ENCODE measurements at places on chromosomes 4 and X. TPM values are rescaled to one million over a fixed set of nuclear protein-coding genes. Genes with fewer than 3 reads are reported as not detected.

TMLHE gene
- total RNA-seq: 19.5 TPM

OCIAD2 gene
- 22.0 TPM for total RNA-seq

MAGEB4 gene
- total RNA-seq: not detected

TFE3 gene
- total RNA-seq: 93.3 TPM

DNA sequence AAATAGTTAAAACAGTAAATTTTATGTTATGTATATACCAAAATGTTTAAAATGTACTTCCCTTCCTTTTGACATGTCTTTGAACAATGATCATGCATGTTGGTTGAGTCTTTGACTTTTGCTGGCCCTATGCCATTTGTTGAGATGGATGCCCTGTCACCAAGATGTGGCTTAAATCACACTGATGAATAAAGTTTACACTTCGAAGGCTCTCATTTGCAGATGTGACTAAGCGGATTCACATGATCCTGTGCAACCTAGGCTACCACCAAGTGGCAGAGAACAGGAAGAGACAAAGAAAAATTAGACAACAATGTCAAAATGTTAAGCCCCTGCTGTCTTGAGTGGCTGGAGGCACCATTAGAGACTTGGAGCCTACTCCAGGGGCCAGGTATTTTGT, 139.9 kb downstream of the RAB28 start:
- DNase-seq: no peak
- no peak overlapping the region for H3K27ac ChIP-seq
- H3K4me3 ChIP-seq: no peak overlapping the region
- no peaks in the 10 kb centered on the region for H3K36me3 ChIP-seq
- no peaks in the 10 kb centered on the region for H3K4me1 ChIP-seq
- no peaks in the 10 kb centered on the region for H3K27me3 ChIP-seq

DNA sequence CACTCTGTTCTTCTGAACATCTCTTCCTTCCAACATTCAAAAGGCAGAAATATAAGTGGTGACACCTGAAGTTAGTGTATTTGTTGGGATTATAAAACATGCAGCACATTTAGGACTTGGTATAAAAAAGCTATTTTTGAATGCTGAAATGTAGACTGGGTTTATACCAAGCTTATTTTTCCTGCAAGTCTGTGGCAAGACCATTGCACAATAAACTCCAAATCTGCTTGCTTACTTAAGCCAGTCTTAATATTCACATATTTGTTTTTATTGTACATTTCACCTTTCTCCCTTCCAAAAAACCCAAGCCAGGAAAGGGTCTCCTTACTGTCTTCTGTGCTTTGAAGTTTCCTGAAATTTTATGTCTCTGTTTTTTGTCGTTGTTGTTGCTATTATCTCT, 63.7 kb downstream of the FHIP1A start:
- H3K4me3 ChIP-seq: no peak overlapping the region
- no peak for DNase-seq
- H3K27ac ChIP-seq: no peak overlapping the region
- no peaks in the 10 kb centered on the region for H3K27me3 ChIP-seq
- H3K36me3 ChIP-seq: no peaks in the 10 kb centered on the region

DNA sequence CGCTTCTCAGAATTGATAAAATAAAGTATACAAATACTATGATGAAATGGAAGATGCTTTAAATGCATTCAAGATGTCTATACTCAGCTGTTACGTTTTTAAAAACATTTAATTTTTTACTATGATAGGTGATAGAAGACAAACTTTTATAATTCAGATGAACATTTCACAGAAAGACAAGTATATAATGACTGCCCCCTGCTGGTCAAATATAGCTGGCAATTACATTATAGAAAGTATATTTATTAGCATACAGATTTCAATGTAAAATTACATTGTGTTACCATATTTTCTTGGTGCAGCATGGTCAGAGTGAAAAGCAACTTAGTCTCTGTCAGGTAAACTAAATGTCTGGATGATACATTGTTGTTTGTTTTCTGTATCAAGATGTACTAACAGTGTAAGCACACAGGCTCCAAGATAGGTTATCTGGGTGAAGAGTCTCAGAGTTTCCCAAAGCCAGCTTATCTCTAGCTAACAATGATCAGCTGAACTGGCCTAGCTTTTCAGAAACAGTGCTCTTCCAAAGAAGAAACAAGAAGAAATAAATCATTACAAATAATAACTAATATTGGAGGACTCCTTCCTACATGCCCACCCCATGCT, 54.1 kb downstream of the SRPX start:
- H3K4me3 ChIP-seq: no peak overlapping the region
- H3K27me3 ChIP-seq: no peaks in the 10 kb centered on the region
- no peaks in the 10 kb centered on the region for H3K4me1 ChIP-seq
- no peak overlapping the region for H3K27ac ChIP-seq

GRCh38 chr4:15158406-15159091, 156.3 kb downstream of the CPEB2 start:
- no peaks in the 10 kb centered on the region for H3K4me1 ChIP-seq
- no peak overlapping the region for H3K4me3 ChIP-seq
- no peaks in the 10 kb centered on the region for H3K36me3 ChIP-seq
- no peak overlapping the region for H3K27ac ChIP-seq
- DNase-seq: no peak

- no peak for DNase-seq
- no peak overlapping the region for H3K27ac ChIP-seq
- no peaks in the 10 kb centered on the region for H3K36me3 ChIP-seq
- no peak overlapping the region for H3K4me3 ChIP-seq
- H3K4me1 ChIP-seq: no peaks in the 10 kb centered on the region
Observed at GRCh38 chr4:17854036-17854435, 43.3 kb downstream of the NCAPG start.

DNA sequence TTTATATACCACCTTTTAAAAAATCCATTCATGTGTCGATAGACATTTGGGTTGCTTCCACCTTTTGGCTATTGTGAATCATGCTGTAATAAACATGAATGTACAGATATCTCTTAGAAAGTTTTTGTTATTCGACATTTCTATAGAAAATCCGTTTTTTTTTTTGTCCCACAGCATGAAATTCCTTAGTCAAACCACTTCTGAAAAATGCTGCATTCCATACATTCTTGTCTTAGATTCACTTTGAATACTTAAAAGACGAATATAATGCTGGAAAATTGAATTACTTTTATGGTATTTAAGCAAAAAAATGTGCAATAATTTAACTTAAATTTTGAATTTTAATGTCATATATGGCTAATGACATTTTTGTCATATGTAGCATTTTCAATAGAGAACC, 1345.5 kb downstream of the TECRL start:
- no peaks in the 10 kb centered on the region for H3K36me3 ChIP-seq
- H3K4me1 ChIP-seq: no peaks in the 10 kb centered on the region
- DNase-seq: no peak
- no peaks in the 10 kb centered on the region for H3K27me3 ChIP-seq

DNA sequence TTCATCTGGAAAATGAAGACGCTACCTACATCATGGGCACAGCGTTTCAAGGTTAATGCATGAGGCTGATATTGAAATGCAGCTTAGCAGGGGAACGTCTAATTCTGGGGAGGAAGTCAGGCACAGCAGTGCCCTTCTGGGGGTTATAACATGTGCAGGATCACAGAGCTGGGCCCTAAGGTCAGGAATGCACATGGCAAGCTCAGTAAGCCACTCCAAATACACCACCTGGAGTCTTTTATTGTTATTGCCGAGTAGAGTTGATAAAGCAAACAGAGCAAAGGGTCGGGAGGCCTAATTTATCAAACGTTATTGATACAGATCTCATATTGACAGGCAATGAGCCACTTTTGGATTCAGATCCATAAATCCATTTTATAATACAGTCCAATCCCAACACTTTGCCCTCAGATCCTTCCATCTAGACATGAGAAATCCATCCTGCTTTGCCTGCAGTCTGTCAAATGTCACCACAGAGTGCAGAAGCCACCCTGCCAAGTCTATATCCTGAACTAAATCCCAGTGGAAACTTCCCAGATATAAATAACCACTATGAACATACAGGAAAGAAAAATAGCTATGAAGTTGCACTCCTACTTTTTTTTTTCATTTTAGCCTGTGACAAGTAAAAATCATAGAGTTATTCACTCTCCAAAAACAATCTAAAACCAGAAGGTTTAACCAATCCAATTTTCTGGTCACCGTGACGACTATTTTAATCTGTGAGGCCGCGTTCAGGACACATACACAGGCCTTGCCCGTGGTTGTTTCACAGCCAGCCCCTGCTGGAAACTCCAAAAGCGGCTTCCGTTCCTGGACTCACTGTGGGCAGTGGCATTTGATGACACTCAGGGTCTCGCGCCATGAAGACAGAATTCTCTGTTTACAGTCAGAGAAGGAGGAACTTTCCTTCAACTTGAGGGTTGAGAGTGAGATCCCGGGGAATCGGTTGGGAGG, 335.4 kb downstream of the DHX15 start:
- H3K27ac ChIP-seq: no peak overlapping the region
- no peaks in the 10 kb centered on the region for H3K27me3 ChIP-seq
- no peaks in the 10 kb centered on the region for H3K36me3 ChIP-seq
- H3K4me1 ChIP-seq: no peaks in the 10 kb centered on the region
